ENCODE measurements at places on chromosomes 4 and X. TPM values are rescaled to one million over a fixed set of nuclear protein-coding genes. Genes with fewer than 3 reads are reported as not detected.

- no peak for DNase-seq
Observed at GRCh38 chr4:163486321-163486720, 8.2 kb upstream of the TMA16 start.

DNA sequence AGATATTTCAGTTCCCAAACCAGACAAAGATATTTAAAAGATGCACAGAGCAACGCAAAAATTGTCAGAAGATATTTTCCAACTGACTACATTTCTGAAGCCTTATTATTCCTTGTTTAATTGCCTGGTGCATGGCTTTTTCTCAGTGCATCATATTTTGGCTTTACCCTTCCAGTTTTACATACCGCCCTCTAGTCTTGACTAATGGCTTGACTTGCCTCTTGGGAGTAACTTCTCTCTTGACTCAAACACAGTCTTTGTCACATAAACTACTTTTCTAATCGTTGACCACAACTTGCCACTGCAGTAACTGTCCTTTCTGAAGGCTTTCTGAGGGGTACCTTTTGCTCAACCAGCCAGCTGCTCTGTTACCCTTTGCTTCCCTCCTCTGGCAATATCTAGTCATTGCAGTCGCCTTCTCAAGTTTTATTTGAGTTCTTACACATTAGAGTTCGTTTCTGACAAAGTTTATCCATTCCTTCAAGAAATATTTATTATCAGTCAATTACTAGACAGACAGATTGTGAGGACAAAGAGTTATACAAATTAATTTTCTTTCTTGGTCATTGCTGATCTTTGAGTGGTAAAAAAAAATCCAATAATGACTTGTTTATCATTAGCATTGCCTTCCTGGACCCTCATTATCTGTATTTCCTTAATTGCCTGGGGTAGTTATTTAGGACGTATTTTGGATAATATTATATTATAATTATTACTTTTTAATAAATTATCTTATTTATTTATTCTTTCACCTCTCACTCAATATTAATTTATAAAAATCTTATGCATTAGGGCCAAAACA, 506.9 kb upstream of the PCDH10 start:
- no peak for DNase-seq

DNA sequence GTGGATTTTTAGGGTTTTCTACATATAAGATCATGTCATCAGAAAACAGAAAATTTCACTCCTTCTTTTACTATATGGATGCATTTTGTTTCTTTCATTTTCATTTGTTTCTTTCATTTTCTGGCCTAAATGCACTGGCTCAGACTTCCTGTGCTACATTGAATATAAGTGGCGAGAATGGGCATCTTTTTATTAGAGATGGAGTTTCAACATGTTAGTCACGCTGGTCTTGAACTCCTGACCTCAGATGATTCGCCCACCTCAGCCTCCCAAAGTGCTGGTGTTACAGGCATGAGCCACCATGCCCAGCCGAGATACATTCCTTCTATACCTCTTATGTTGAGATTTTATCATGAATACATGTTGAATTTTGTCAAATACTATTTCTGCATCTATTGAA, 61.8 kb downstream of the BRWD3 start:
- no peak for DNase-seq

- DNase-seq, result no peak
Observed at GRCh38 chr4:3306450-3306849, 13.6 kb downstream of the RGS12 start.

GRCh38 chr4:40969501-40969900, 219.7 kb downstream of the NSUN7 start:
- DNase-seq, result no peak

- no peak for DNase-seq
Observed at GRCh38 chr4:62118558-62118957, 918.4 kb downstream of the ADGRL3 start.

- no peak for DNase-seq
Observed at GRCh38 chr4:74471264-74471663, 26.3 kb downstream of the AREG start.

GRCh38 chr4:3802571-3803474, 36.6 kb downstream of the ADRA2C start:
- DNase-seq, result peak; percentile 84

- no peak for DNase-seq
Observed at GRCh38 chrX:151039351-151039750, 56.2 kb downstream of the HMGB3 start.

DNA sequence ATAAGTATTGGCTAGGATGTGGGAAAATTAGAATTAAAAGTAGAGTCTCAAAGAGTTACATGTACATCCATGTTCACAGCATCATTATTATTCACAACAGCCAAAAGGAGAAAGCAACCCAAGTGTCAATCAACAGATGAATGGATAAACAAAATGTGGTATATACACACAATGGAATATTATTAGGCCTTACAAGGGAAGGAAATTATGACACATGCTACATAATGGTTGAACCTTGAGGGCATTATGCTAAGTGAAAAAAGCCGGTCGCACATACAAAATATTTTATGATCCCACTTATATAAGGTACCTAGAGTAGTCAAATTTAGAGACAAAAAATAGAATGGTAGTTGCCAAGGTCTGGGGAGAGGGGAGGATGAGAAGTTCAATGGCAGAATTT, 80.1 kb downstream of the HUWE1 start:
- no peak for DNase-seq

DNA sequence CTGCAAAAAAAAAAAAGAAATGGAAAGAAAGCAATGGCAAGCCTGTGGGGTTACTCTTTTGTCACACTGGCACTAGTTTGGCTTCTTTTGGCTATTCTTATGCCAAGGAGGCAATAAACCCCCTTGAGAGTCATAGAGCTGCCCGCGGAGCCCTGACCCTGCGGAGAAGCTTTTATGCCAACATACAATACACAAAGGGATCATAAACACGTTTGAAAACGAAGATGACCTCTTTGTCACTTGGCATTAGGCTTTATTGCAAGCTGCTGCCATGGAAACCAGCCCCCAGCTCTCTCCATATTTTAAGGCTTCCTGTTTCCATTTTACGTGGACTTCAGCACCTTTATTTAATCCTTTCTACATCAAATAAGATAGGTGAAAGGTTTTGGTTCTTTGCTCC, 7.6 kb downstream of the NEUROG2 start:
- DNase-seq, result no peak

GRCh38 chr4:14877246-14878225, 124.7 kb upstream of the CPEB2 start:
- DNase-seq, result no peak

DNA sequence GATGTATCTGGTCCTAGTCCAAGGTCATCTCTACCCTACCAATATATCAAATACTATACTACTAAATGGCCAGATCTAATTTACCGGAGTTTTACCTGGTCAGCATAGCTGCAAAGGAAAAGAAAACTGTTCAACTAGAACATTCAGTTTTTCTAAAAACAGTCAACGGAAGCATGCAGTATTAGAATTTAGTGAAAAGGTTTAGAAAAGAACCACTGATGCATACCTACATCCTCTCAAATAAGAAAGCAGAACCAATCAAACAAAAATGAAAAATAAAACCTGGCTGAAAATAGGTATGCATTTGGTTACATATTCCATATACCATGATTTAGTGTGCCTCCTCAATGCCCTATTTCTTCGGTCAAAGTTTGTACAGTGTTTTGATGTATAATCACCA, 140.0 kb downstream of the CHM start:
- no peak for DNase-seq

GRCh38 chr4:17366496-17366895, 145.4 kb downstream of the QDPR start:
- no peak for DNase-seq

GRCh38 chrX:117985241-117985640, 131.4 kb downstream of the KLHL13 start:
- DNase-seq, result no peak

GRCh38 chr4:115234405-115235093, 121.1 kb upstream of the NDST4 start:
- no peak for DNase-seq

DNA sequence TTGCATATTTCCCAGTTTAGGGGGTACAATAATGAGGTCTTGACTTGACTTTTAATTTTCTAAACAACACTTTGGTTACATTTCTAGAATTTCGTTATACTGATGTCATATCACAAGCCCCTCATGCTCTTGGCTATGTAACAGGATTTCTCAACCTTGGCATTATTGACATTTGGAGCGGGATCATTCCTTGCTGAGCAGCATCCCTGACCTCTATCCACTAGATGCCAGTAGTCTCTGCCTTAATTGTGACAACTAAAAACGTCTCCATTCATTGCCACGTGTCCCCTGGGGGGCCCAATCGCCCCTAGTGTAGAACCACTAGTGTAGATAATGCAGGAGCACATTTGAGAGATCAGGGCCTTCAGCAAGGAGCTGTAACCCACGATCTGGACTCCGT, 234.2 kb upstream of the MID1 start:
- no peak for DNase-seq

DNA sequence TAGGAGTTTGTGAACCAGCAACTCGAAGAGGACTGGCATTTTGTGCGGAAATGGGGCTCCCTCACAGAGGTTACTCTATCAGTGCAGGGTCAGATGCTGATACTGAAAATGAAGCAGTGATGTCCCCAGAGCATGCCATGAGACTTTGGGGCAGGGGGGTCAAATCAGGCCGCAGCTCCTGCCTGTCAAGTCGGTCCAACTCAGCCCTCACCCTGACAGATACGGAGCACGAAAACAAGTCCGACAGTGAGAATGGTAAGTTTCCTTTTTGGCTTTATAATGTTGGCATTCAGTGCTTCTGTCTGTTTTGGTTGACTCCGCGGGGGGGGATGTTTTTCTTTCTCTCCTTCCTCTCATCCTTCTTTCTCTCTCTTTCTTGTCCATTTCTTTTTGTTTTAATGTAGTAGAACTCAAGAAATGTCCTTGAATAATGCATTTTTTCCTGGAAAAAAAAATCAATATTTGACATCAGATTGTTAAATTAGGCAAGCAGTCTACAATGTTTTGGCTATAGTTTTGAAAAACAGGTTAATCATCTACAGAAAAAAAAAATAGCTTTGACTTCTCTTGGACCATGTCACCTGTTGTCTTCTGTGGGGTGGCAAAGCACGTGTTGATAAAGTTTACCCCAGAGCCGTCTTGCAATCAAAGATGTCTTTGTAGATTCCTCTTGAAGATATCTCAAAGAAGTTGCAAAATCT, 103.6 kb downstream of the TENM3 start:
- DNase-seq, result no peak

GRCh38 chr4:93770201-93770600, 58.4 kb upstream of the ATOH1 start:
- no peak for DNase-seq

DNA sequence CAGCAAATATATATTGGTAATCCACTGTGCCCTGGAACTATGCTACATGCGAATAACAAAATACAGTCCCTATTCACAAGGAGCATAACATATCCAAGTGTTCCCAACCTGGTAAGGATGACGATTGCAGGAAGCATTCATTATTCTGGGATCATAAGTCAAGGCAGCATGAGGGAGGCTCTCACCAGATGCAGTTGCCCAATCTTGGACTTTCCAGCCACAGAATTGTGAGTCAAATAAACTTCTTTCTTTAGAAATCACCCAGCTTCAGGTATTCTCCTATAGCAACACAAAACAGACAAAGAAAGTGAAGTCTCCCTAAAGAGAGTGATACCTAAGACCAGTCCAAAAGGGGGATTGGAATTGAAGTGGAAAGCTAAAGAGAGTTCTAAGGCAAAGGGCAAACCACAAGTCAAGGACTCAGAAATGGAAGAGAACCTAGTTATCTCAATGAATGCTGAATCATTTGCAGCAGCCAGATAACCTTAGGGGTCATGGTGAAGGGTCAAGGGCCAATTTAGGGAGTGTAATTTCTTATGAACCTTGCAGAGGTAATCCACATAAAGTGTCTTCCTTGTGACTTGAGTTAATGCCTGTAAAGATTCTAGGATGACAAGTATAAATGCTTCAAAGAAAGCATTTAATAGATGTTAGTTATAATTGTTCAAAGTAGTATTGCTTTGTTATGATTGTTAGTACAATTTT, 103.1 kb upstream of the PCDH7 start:
- DNase-seq, result no peak

- no peak for DNase-seq
Observed at GRCh38 chr4:54498661-54499111, 159.1 kb upstream of the KIT start.

- DNase-seq, result no peak
Observed at GRCh38 chr4:41537292-41537890, 566 bp upstream of the LIMCH1 start.

The AMMECR1 gene
- 16.5 TPM for total RNA-seq

The AWAT1 gene
- total RNA-seq, result not detected

The GAGE12E gene
- not detected for total RNA-seq

The SUPT20HL1 gene
- not detected for total RNA-seq

The TCEAL5 gene
- total RNA-seq, result not detected

The PRR32 gene
- not detected for total RNA-seq

The ARR3 gene
- not detected for total RNA-seq

The PDZD4 gene
- 27.2 TPM for total RNA-seq

The AFF2 gene
- total RNA-seq, result 11.8 TPM

The UGT2A1 gene
- not detected for total RNA-seq

The NUDT11 gene
- total RNA-seq, result 8.9 TPM

The DGKK gene
- not detected for total RNA-seq

All from chondrocyte (in vitro differentiated cells).